Dermis blood vessel endothelial cell (primary cell): ENCODE measurements at places on chromosomes 1 and 21.

DNA sequence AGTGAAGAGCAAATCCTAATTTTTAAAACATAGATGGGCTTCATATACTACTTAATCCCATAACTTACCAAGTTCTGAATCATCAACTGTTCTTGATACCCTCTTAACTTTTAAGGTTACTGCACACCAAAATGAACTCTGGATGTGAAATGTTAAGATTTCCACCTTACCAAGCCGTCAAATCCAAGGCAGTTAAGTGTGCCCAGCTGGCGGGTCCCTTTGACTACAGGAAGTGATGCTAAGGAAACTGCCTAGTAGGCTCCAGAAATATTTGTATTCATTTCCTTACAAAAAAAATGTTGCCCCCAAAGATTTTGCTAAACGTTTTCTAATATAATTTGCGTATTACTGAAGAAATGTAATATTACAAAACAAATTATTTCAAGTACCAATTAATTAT is 10.7 kb downstream of the NRIP1 start:
- DNase-seq, result peak; percentile 77

DNA sequence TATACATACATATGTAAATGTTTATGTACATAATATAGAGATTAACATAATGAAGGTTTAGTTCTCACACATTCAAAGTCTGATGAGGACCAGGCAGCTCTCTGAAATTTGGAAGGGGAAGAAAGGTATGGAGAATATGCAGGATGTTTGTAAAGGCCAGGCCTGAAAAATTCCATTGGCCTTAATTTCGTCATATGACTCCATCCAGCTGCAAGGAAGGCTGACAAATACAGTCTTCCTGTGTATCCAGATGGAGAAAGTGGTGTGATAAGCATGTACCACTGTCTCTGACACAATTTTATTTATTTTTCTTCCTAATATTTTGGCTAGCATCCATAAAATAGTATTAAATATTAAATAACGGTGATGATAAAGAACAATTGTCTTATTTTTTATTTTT is 6.3 kb upstream of the SGIP1 start:
- DNase-seq, result peak; percentile 88

GRCh38 chr1:100187912-100188311 is 9.9 kb upstream of the LRRC39 start:
- no peak for DNase-seq

DNA sequence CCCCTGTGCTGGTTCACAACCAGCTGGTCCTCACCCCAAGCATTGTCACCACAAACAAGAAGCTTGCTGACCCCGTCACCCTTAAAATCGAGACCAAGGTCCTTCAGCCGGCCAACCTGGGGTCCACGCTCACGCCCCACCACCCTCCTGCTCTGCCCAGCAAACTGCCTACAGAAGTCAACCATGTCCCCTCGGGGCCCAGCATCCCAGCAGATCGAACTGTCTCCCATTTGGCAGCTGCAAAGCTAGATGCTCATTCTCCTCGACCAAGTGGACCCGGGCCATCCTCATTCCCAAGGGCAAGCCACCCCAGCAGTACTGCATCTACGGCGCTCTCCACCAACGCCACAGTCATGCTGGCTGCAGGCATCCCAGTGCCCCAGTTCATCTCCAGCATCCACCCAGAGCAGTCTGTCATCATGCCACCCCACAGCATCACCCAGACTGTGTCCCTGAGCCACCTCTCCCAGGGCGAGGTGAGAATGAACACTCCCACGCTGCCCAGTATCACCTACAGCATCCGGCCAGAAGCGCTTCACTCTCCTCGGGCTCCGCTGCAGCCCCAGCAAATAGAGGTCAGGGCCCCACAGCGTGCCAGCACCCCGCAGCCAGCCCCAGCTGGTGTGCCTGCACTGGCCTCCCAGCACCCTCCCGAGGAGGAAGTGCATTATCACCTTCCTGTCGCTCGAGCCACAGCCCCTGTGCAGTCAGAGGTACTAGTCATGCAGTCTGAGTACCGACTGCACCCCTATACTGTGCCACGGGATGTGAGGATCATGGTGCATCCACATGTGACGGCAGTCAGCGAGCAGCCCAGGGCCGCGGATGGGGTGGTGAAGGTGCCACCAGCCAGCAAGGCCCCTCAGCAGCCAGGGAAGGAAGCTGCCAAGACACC is 40.6 kb downstream of the ZBTB17 start:
- DNase-seq, result no peak

DNA sequence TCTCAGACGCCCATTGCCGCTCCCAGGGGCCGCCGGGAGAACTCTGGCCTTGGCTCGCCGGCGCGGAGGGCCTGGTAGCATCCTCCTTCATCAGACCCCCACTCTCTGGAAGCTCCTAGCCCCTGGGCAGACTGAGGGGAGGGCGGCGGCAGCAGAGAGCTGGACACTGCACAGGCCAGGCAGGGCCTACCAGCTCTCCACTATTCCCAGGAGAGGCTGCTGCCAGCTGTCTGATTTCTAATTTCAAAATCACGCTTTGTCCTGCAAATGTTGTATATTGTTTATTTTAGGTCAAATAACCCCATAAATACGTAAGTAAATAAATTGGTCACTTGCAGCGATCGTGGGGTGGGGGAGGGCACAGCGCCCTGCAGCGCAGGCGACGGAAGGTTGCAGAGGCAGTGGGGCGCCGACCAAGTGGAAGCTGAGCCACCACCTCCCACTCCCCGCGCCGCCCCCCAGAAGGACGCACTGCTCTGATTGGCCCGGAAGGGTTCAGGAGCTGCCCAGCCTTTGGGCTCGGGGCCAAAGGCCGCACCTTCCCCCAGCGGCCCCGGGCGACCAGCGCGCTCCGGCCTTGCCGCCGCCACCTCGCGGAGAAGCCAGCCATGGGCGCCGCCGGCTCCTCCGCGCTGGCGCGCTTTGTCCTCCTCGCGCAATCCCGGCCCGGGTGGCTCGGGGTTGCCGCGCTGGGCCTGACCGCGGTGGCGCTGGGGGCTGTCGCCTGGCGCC is at the start of gene MTARC1:
MTARC1 (plus strand) TSS at position 577 of the 732 bp plus-strand sequence; CDS start at position 609, 32 bp downstream.
- peak; percentile 57 for DNase-seq

DNA sequence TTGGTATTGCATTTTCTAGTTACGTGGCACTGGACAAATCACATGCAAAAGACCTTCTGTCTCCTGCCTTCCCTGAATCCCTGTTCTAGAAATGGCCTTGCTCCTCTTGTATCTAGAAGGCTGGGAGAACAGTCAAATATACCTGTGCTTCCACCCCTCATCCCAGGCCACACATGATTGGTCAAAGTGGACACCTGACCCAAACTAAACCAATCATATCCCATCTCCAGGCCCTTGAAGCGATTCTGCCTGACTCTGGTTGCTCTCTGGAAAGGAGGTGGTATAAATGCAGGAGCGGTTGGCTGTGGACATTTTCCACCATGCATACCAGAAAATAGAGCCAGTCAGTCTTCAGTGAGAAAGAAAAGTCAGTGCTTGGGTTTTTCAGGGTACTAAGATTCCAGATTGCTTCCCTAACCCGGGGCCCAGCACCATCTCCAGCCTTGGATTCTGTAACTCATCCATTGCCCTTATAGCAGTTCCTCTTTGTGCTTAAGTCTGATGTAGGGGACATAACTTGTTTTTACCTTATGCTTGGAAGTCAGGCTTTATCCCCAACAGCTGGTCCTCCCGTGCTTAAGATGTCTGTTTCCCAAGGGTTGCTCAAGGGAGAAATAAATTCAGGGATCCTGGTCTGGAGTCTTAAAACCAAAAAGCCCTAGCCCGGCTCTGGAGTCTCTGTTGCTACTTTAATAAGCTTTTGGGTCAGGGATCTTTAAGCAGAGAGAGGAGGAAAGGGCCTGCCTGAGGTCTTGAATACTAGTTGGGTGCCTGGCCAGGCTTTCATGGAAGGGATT is 7.7 kb upstream of the PHC2 start:
- no peak for DNase-seq

DNA sequence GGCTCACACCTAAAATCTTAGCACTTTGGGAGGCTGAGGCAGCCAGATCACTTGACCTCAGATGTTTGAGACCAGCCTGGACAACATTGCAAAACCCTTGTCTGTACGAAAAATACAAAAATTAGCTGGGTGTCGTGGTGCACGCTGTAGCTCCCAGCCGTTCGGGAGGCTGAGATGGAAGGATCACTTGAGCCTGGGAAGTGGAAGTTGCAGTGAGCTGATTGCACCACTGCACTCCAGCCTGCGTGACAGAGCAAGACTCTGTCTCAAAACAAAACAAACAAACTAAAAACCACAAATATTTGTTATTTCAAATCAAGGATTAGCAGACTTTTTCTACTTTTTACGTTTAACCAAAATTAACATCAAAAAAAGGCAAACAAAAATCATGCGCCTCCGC is 31.3 kb downstream of the INKA2 start:
- DNase-seq, result no peak

- peak; percentile 88 for DNase-seq
These were observed 565 bp downstream of the WLS start for GRCh38 chr1:68231627-68232288.

- no peak for DNase-seq
These were observed 76.8 kb downstream of the PLXNA2 start for GRCh38 chr1:208167261-208167869.

GRCh38 chr1:64941461-64942117 is 24.8 kb downstream of the JAK1 start:
- DNase-seq, result no peak

- DNase-seq, result no peak
These were observed 675.1 kb upstream of the ADGRL2 start for GRCh38 chr1:81125672-81126071.

GRCh38 chr1:35588197-35588910 is 15.2 kb downstream of the TFAP2E start:
- no peak for DNase-seq

DNA sequence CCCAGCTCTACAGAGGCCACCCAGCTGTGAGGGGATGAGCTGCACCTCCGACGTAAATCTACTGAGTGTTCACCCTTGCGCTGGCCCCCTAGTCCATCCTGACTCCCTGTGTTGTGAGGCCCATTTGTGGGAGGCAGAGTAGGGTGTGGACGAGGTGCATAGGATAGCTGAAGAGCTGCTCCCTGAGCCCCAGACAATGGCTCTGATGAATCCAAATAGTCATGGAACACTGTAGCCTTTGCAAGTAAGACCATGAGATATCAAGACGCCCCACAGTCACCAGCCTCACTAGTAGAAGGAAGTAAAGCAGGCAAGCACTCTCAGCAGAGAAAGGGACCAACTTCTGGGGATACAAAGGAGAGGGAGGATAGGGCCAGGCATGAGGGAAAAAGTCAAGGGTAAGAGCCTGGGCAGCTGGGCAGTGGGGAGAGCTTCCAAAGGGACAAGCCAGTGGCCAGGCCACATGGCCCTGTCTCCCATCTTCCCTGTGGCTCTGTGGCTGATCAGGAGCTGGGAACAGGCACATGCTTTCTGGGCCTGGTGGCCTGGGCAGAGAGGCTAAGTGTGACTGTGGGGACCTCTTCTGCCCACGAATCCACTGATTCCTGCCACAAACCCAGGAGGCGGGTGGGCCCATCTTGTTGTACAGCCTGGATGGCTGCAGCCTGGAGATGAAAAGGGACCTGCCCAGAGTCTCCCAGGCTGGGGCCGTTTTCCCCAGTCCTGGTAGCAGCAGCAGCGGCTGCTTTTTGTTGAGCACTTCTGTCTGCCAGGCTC is 55.5 kb upstream of the EPS8L3 start:
- DNase-seq, result no peak

DNA sequence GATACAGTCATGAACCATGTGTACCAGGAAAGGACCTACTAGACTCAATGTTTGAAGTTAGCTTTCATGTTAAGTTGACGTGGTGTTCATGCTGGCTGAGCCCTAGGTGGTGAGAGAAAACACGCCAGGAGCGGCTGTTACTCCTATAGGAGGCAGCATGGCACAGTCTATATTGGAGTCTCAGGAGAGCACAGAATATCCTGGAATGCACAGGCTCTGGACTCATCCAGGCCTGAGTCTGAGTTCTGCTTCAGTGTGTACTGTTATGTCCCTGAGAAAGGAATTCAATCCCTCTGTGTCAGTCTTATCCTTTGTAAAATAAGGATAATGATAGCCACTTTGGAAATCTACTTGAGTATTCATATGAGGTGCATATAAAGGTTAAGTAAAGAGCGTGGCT is 41.2 kb downstream of the DPT start:
- DNase-seq, result peak; percentile 3

GRCh38 chr1:160576884-160577283 is 2.4 kb downstream of the CD84 start:
- no peak for DNase-seq

- no peak for DNase-seq
These were observed 310.2 kb downstream of the NTNG1 start for GRCh38 chr1:107450899-107451664.

DNA sequence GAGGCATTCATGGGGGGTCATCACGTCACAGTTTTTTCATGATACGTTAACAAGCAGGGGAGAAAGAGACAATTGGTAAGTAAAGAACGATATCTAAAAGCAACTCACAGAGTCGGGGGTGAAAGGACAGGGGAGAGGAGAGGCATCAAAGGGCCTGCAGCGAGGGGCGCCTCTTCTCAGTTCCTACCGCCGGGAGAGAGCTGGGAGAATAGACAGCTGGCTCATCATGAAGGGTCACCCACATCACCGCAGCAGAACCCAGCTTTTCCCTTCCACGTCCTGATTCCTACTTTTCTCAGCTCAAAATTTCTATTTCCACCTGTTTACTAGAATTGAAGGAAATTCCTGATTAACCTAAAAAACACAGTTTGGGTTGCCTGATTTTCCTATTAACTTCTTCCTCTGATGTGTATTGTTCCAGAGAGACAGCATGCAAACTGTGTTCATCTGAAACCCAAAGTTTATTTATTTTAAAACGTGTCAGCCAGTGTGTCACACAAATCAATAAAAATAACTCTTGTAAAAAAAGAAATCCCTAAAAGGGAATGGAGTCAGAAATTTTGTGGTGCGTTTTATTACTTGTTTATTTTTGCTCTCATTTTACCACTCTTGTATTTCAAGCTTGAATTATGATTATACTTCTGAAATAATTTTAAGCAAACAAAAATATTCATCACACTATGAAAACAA is 75.4 kb downstream of the SLC25A24 start:
- DNase-seq, result no peak

DNA sequence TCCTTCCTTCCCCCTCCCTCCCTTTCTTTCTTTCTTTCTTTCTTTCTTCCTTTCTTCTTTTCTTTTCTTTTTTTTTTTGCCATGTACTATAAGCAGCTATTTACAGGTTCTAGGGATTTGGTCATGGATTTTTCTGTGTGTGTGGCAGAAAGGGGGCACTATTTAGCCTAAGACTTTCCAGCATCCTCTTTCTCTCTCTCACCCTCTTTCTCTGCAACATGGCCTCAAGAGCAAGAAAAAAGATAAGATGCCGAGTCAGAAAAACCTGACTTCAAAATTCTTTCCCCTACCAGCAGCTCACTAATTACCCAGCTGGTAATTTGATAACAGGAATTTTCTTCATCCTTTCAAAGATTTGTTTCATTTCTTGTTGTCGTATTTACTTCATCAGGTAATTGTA is 458.3 kb upstream of the ADAMTS5 start:
- DNase-seq, result no peak

DNA sequence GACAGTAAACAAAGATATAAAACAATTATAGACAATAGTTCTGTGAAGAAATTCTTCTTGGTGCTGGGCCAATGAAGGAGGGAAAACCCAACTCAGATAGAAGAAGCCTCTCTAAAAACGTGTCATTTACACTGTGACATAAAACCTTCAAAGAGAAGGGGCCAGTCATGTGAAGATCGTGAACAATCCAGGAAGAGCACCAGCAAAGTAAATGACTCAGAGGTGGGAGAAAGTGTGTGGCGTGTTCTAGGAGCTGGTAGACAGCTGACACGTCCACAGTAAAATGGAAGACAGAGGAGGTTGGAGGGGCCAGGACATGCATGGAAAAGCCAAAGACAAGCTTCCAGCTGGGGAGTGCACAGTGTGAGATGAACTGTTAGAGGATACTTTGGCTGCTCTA is 143.6 kb downstream of the VAV3 start:
- peak; percentile 27 for DNase-seq

GRCh38 chr1:16235944-16236510 is 956 bp downstream of the CPLANE2 start:
- peak; percentile 51 for DNase-seq

- DNase-seq, result peak; percentile 55
These were observed 1.3 kb downstream of the CDC42BPA start for GRCh38 chr1:227317011-227317451.
